ENCODE measurements at places on chromosomes 6 and 20.

- no peak for DNase-seq
Measured at GRCh38 chr20:20702330-20703245, 9.9 kb downstream of the RALGAPA2 start.

GRCh38 chr6:131782764-131783163, 25.1 kb upstream of the ENPP1 start:
- DNase-seq: no peak

DNA sequence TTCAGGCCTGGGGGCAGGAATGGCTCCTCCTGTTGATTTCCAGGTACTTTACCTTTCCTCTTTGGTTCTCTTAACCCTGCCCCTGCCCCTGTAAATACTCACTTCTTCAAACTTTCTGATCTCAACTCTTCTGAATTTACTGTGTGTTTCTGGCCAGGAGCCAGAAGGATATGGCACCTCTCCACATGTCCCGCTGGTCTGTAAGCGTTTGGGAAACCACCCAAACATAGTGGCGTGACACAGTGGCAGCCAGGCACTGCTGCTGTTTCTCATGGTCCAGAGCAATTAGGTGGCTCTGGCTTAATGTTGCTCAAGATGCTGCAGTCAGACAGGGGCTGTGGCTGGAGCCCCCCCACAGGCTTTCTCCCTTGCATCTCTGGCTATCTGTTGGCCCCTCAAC, 374.5 kb downstream of the RNGTT start:
- no peak for DNase-seq

DNA sequence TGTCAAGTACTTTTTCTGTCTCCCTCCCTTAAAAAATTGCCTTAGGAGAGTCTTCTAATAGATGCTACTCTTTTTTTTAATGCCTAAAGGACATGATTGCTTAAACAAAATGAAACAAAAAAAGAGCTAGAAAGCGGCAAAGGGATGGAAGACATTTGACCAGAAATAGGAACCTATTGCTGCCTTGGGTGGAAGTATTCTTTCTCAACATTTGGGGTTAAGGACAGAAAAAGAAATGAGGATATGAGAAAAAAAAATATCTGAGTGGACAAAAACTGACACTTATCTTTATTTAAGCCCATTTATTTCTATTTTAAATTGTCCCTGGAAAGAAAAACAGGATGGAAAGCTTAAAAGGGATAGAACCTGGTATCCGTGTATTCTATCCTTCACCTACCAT, 664.9 kb upstream of the CITED2 start:
- DNase-seq: no peak

DNA sequence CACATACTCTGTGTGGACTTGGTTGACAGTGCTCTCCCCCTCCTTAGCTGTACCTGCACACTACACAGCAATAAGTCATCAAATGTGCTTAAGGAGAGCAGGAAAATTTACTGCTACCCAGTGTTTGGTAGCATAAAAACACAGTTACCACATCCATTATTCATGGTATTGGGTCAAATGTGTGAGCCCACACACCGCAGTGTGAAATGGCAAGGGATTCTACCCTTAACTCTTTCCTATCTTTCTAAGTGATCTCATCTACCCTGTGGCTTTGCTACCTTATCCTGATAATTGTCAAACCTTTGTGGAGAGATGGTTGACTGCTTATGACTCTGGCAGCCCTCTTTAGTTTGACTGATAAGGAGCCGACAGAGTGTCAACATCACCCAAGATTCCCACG, 47.6 kb downstream of the STX11 start:
- DNase-seq: no peak

DNA sequence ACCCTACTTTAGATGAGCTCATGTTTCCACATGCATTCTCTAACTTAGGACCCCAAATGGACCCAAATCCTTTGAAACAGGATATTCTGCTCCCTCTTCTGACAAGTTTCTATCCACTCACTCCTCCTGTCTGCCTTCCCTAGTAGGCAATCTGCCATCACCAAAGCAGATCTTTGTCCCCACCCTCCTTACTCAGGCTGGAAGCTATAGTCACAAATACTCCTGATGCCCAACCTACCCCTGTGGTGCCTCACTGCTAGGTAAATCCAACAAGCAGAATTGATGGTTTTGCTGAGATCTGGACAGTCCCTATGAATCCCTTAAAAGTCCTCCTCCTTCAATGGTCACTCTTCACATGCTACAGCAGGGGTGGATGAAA, 21.7 kb downstream of the ELOVL5 start:
- DNase-seq: no peak

DNA sequence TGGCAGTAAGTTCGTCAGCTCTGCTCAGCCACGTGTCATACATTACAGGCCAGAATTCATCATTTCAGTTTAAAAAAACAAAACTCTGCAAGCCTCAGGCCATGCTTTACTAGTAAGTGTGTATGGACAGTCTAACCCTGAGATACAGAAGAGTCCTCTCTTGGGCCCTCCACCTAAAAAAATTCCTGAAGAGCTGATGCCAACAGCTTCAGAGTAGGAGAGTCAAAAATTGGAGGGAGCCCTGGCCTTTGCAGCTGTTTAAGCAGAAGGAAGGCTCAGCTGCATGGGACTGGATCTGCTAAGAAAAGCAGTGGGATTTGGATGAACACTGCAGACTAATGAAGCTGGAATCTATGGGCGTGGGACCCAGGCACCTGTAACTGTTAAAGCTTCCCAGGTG, 47.2 kb upstream of the FAM8A1 start:
- no peak for DNase-seq

- no peak for DNase-seq
Measured at GRCh38 chr20:49786668-49787370, 25.8 kb upstream of the SLC9A8 start.
